Epithelial cell of prostate (primary cell): ENCODE measurements at places on chromosomes 13 and 19.

DNA sequence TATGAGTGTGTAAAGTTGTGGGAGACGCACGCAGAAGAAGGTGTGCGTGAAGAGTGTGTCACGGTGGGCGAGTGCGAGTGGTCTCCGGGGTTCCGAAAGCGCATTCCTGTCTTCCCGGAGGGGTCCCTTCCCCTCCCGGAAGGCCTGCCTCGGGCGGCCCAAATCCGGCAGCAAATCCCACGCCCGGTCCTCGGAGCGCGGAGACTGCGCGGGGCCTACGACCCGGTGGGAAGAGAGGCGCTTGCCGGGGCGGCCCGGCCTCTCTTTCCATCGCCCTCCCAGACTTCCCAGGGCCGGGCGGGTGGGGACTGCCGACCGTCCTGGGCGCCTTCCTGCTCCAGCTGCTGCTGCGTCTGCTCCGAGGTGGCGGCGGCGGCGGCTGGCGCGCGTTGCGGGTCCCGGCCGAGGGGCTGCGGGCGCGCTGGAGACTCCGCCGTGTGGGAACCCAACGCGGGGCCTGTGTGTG lies 2.1 kb downstream of the ZIC5 start:
- DNase-seq = no peak

- DNase-seq = no peak
Measured at GRCh38 chr19:38639679-38640078, 7.8 kb upstream of the ACTN4 start.

- no peak for DNase-seq
Measured at GRCh38 chr13:113724016-113724758, 34.8 kb upstream of the TMEM255B start.

DNA sequence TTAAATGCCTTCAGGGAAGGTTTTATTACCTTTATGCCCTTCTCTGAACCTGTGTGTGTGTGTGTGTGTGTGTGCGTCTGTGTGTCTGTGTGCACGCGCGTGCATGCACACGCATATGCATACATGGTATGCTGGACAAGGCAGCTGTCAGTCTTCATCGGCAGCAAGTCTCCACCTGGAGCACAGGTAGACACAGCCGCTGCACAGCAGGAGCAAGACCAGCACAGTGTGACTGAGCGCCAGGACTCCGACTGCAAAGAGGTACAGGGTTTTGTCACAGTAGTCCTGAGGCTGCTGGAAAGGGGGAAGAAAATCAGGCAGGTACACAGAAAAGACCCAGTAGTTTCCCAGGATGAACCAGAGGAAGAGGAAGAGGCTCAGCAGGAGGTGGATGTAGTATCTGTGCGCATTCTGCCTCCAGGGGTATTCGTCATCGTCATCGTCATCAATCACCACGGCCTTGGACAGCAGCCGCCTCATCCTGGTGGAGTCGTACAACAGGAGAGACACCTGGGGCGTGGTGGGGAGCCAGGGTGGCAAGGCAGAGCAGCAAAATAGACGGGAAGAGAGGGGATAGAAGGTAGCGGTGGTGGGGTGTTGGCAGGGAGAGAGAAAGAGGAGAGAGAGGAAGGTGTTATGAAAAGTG lies 12.8 kb upstream of the DHRS12 start:
- no peak for DNase-seq

- no peak for DNase-seq
Measured at GRCh38 chr13:113364901-113365582, 1.1 kb upstream of the GRTP1 start.

DNA sequence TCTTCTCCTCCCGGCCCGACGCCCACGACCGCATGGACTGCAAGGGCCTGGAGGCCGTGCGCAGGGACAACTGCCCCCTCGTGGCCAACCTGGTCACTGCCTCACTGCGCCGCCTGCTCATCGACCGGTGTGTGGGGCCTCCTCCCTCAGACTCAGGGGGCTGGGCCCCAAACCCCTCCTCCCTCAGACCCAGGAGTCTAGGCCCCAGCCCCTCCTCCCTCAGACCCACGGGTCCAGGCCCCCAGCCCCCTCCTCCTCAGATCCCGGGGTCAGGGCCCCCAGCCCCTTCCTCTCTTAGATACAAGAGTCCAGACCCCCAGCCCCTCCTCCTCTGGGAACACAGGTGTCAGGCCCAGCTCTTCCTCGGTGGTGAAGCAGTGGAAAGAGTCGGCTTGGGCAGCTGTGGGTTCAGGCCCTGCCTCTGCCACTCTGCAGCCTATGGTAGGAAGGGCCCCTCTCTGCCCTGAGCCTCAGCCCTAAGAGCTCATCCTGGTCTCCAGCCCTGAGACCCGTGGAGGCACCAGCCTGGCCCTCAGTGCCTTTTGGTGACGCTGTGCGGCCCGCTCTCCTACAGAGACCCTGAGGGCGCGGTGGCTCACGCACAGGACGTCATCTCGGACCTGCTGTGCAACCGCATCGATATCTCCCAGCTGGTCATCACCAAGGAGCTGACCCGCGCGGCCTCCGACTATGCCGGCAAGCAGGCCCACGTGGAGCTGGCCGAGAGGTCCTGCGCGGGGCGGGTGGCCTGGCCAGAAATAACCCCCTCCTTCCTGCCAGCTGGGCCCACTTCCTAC lies 3.7 kb upstream of the SPIB start:
- no peak for DNase-seq

DNA sequence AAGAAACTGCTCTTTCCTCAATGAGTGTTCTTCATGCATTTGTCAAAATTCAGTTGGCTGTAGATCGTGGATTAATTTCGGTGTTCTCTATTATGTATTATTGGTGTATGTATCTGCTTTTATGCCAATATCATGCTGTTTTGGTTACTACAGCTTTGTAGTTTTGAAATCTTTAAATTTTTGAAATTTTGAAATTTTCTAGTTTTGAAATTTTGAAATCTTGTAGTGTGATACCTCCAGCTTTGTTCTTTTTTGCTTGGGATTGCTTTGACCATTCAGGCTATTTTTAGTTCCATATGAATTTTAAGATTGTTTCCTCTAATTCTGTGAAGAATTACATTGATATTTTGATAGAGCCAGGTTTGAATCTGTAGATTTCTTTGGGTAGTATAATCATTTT lies 3.1 kb downstream of the CD33 start:
- no peak for DNase-seq

DNA sequence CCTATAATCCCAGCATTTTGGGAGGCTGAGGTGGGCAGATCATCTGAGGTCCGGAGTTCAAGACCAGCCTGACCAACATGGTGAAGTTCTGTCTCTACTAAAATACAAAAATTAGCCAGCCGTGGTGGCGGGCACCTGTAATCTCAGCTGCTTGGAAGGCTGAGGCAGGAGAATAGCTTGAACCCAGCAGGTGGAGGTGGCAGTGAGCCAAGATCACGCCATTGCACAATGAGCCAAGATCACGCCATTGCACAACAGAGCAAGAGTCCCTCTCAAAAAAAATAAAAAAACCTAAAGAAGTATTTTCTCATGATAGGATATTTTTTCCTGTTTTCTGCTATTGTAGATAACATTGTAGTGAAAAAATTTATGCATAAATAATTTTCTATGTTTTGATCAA lies 13.3 kb downstream of the IFT88 start:
- no peak for DNase-seq

- no peak for DNase-seq
Measured at GRCh38 chr19:330503-330902, 14.1 kb downstream of the MIER2 start.

GRCh38 chr13:46551410-46552302 lies 1.3 kb upstream of the LRCH1 start:
- DNase-seq = no peak

DNA sequence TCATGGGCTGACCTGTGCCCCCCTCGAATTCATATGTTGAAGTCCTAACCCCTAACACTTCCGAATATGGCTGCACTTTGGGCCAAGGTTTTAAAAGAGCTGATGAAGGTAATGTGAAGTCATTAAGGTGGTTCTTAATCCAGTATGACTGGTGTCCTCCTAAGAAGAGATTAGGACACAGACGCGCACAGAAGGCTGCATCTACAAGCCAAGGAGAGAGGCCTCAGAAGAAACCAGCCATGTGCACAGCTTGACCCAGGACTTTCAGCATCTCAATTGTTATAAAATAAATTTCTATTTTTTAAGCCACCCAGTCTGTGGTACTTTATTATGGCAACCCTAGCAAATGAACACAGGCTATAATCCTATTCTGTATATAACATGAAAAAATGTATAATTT lies 99.9 kb downstream of the DOCK9 start:
- no peak for DNase-seq

- DNase-seq = peak; percentile 10
Measured at GRCh38 chr13:106407338-106407737, 128.1 kb downstream of the EFNB2 start.

- no peak for DNase-seq
Measured at GRCh38 chr19:48302600-48302959, 22.8 kb upstream of the EMP3 start.

DNA sequence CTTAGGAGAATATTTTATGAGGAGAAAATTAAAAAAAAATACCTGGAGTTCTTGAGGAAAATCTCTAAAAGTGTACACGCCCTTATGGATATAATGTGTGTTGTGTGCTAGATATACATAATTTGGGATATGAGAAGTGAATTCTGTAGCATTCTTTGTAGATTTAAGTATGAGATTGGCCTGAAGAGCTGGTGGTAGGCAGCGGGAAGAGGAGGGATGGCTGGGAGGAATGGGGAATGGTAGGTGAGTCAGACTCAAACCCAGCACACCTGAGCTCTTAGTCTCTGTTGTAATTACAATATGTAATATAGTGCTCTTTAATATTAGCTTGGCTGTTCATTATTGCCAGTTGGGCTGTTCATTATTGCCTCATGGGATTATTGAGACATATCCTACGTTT lies 7.0 kb downstream of the CHAMP1 start:
- DNase-seq = no peak

GRCh38 chr13:21420706-21421105 lies 38.4 kb downstream of the ZDHHC20 start:
- no peak for DNase-seq

- no peak for DNase-seq
Measured at GRCh38 chr13:44363631-44364344, 9.8 kb upstream of the SERP2 start.

DNA sequence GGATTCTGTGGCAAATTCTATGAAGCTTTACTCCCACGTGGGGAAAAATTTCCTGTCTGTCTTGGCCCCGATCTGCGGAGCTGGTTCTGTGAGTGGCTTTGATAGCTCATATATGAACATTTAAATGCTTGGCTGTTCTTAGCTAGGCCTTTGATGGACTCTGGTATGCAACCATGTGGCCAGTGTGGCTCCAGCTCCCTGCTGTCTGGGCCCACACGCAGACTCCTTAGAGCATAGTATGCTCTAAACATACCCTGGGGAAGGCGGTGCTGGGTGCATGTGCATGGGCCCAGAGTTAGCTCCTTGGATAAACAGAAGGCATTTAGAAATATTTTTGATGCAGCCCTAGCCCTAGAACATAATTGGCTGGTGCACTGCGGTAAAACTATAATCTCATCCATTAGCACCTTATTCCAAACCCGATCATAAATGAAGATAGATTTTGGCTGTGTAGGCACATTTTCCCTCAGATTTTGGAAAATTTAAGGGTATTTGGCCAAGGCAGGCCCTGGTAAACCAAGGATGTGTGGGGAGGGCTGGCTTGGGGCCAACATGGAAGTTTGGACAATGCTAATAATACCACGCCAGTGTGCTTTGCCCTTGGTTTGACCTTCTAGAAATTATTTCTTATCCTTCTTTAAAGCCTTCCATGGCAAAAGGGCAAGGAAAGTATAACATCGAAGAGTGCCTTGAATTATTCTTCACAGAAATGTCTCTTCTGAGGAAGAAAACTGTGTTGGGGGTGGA lies 153.5 kb downstream of the LMO7 start:
- no peak for DNase-seq

DNA sequence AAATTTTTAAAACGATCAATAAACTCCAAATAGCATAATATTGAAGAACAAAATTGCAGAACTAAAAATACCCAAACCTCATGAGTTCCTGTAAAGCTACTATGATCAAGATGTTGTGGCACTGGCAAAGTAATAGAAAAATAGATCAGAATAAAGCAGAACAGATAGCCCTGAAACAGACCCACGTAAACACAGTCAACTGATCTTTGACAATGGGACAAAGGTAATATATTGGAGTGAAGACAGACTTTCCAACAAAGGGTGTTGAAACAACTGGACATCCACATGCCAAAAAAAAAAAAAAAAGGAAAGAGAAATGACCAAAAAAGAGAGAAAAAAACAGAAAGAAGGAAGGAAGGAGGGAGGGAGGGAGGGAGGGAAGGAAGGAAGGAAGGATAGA lies 138.7 kb downstream of the IRS2 start:
- no peak for DNase-seq

DNA sequence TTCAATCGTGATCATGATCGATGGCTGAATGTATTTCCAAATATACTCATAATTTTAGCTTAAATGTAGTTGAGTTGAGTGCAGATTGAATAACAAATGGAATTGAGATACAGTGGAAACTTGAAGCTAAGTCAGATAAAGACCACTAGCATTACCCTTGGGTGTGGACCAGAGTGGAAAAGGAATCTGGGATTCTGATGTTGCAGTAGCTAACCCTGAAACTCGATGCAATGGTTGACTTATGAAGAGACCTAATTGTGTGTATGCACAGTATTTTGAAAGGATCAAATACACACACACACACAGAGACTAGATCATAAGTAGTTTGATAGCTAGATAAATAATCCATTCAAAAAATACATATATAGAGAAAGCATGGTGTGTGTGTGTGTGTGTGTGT lies 135.8 kb downstream of the RXFP2 start:
- no peak for DNase-seq

DNA sequence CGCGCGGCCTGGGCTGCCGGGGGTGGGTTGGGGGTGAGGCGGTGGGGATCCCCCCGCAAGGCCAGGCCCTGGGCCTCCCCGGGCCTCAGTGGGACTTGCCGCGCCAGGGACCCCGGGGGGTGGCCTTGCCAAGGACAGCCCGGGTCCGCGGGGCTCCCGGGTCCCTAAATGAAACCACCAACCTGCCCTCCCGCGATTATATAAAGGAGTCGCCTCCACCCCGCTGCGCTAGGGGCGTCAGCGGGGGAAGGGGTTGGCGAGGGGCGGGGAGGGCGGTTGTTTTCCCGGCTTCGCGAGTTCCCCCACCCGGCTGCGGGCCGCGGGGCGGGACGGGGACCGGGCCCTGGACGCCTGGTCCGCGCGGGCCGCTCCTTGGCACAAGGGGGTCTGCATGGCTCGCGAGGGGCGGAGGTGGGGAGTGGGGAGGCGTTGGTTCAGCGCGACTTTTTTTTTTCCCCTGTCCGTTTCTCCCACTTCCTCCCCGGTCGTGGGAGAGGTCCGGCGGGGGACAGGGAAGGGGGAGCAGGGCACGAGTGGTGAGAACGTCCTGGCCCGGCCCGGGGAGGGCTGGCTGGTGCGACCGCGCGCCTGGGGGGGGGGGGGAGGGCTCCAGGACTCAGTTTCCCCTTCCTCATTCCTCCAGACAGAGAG lies 822 bp upstream of the ZBTB7A start:
- no peak for DNase-seq
